ENCODE measurements at places on chromosomes 1 and 21.

DNA sequence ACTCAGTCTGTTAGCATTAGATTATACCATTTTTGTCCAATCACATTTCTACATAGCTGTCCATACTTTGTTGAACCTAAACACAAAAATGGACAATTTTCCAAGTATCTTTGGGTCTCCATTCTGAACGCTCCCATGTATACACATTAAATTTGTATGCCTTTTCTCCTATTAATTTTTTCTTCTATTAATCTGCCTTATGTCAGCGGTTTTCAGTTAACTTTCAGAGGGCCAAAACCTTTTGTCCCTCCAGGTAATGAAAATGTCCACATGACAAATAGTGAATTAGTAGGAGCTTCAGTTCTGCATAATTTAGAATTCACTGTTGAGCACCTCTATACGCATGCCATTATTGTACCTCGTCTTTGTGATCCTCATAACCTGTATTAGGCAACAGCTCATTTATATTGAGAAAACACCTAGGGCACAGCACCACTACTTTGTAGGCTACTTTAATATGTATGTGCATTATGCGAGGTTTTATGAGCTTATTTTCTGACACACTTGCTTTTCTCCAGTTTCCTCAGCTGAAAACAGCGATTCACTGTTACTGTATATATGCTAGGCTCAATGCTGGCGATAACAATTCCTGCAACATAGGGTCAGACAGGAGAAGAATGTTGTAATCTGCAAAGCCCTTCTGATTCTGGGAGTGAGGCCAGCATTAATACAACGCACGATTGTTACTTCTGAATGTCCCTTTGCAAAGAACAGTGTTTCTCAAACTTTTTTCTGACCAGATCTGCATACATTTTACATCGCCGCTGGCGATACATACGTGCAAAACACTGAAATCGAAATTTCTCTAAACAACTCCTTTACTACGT, 1.1 kb upstream of the ABCD3 start:
- DNase-seq, result peak; percentile 52

DNA sequence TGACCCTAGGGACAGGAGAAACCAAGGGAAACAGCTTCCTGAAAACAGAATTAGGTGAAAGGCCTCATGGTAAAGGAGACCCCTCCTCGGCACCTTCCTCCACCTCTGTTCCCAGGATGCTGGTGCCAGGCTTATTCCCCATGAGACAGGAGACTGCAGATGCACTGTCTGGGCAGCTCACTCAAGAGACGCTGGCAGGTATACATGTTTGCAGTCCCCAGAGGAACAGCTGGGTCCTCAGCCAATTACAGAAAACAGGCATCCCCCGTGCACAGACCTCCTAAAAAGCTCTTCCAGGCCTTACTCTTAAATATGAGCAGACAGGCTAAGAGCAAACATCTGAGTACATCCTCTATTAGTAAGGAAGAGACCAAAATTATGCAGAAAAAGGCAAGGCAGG, 6.5 kb downstream of the CCSAP start:
- no peak for DNase-seq

DNA sequence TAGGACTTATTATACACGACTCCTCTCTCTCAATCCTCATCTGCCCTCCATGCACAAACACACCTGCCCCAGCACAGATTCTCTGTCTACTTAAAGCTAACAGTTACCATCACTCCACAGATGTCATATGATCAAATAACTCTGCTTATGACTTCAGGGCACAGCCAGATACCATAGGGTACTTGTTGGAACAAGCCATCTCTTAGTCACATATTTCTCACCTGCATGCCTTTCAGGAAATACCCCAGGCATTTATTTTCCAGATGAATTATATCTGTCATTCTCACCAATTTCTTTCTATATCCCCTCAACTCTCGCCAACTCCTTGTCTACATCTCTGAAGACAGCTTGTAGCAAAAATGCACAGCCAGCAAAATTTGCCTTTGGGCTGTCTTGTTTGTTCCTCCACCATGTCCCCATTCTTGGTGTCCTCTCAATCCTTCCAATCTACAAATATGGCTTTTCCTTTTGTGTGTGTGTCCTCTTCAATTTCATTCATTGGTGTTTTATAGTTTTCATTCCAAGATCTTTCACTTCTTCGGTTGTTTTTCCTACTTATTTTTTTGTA, 353.9 kb upstream of the CAMK1G start:
- no peak for DNase-seq

DNA sequence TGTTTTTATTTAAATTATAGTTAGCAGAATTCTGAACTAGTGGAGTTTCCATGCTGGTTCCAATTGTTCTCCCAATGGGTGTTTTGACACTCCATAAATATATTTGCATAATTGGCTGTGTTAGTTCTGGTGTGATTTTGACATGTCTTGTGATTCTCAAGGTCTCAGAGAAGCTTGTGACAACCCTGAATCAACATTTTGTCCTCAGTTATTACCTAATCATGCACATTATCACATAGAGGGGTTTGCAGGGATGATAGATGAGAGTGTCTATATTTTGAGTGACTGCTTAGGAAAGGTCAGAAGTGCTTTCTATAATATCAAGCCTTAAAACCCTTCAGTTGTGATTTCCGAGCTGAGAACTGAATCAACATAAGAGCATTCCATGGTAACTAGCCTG, 11.5 kb upstream of the KCNK2 start:
- DNase-seq, result no peak

DNA sequence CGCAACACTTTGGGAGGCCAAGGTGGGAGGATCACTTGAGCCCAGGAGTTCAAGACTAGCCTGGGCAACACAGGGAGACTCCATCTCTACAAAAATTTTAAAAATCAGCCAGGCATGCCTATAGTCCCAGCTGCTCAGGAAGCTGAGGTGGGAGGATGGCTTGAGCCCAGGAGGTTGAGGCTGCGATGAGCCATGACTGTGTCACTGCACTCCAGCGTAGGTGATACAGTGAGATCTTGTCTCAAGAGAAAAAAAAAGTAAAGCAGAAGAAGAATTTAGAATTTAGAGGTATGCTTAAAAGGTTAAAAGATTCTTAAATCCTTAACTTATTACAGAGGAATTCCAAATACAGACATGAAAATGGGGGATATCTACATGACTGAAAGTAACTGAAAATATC, 79.5 kb downstream of the SMYD3 start:
- DNase-seq, result no peak

DNA sequence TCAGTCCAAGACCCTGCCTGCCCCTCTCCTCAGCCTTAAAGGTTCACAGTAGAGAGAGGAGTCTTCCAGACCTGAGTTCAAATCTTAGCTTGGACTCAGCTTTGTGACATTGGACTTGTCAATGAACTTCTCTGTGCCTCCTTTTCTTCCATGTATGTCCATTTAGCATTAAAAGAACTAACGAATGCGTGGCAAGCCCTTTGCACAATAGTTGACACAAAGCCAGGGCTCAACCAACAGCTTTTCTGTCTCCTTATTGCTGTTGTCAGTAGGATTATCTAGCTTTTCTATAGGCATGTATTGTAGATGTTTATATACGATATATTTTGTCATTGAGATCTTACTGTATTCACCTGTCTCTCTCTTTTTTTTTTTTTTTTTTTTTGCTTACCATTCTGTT, 450.8 kb downstream of the PTPRU start:
- DNase-seq, result no peak

GRCh38 chr1:224734261-224734935, 118.3 kb downstream of the CNIH3 start:
- no peak for DNase-seq

DNA sequence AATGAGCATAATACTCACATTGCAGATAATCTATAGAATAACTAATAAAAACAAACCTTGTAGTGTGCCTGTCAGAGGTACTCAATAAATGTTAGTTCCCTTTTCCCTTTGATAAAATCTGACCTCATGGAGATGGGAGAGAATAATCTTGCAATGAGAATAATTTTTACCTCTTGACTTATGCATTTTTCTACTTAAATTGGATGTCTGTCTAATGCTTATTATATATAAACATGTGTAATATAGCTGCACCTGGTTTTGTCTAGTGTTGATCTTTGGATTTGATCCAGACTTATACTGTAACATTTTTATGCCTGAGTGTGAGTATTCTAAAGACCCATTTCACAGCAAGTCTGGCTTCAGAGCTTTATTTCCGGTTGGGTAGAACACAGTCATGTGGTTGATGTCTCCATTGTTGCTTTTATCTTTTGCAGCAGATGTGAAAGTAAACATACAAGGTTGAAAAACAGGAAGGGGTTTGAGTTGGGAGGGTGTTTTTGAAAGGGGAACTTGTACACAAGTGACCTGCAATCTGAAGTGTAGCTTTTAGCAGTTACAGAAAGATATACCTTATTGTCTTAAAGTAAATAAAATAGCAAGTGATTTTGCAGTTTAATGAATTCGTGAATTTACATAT, 12.4 kb downstream of the EPB41 start:
- DNase-seq, result no peak

DNA sequence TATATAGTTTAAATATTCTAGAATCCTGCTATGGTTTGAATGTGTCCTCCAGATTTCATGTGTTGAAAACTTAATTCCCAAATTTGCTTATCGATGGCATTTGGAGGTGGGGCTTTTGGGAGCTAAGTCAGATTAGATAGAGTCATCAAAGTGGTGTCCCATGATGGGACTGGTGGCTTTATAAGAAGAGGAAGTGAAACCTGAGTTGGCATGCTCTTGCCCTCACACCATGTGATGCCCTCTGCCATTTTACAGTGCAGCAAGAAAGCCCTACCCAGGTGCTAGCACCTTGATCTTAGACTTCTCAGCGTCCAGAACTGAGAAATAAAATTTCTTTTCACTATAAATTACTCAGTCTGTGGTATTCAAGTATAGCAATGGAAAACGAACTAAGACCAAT, 111.3 kb downstream of the TGFB2 start:
- no peak for DNase-seq

DNA sequence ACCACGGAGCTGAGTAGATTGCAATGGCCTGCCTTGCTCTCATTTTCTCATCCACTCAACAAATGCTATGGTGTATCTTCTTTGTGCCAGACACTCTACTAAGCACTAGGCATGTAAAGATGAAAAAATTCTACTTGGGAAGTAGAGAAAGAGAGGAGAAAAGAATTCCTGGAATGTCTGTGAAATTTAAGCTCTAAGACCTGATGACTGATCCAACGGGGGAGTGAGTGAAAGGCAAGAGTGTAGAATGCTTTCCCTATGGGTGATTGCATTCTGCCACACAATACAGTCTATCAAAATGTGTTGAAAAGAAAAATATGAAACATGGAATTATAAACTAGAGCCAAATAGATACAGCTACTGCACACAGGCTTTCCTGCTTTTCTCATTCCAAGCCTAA, 82.3 kb downstream of the CYYR1 start:
- no peak for DNase-seq

DNA sequence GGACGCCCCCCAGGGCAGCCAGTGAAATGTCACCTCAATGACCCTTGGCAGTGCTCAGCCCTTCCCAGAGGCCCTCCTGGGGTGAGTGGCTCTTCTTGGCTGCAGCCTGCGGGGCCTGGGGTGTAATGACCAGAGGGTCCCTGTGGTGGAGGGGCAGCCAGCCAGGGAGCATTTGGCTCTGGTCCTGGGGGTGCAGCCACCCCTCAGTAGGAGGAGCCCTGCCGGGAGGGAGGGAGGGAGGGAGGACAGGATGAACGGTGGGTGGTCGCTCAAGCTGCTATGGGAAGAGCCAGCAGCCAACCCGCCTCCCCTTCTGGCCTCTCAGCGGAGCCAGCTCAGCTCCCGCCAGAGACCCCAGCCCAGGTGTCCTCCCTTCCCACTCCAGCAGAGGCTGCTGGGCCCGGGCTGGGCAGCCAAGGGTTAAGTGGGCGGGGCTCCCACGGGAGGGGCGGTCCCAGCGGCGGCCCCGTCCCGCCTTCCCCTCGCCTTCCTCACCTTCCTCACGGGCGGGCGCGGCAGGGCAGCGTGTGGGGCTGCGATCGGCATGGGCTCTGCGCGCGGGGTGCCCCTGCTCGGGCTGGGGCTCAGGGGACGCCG, 9.0 kb upstream of the PLCH2 start:
- DNase-seq, result peak; percentile 66

DNA sequence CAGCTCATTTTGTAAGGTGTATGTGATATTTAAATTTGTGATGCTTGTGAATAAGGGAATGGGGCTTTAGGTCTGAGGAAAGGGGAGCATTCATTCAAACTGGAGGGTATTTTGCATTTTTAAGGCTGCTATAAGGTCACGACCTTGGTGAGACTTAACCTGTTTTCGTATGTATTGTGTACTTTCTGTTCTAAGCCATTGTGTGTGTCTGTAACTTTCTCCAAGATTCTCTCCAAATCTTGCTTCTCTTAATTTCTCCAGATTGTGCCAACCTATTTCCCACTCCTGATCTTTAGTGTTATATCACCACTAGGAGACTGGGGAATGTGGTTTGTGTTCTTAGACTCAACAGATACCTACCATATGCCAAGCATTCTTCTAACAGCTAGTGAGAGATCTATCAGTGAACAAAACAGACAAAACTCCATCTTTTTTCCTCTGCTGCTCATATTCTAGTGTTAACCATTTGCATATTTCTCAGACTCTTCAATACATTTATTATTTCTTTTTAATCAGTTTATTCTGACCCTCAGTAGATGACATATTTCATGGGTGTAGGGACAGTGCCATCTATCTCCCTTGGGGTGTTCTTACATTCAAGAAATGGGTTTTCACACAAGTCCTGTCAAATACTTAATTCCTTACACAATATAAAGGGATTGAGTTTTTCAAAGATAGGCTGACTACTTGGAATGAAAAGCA, 27.5 kb downstream of the ATP1B1 start:
- DNase-seq, result no peak

- no peak for DNase-seq
Measured at GRCh38 chr1:44995467-44996238, 9.3 kb upstream of the EIF2B3 start.

DNA sequence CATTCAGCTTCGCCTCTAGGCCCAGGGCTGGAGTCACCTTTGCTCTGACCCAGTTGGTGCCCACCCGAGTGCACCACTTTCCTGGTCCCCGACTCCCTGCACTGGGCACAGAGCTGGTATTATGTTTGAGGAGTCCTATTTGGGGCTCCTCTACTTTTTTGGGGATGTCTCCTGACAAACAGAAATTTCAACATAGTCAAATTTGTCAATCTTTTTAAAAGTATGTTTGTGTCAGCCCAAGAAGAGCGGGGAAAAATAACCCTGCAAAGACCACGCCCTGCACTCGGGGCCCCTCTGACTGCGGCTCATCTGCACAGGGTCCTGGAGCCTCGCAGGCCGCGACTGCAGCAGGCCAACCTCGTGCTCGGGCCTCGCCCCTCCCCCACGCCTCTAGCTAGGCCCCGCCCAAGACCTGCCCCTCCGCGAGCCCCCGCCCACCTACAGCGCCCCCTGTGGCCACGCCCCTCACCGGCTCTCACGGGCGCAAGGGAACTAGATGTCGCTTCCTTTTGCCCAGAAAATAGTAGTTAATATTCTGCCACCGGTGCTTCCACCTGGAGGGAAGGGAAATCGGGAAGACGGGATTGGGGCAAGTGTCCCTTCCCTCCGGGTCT, 11.4 kb downstream of the FAM229A start:
- DNase-seq, result peak; percentile 56

- peak; percentile 51 for DNase-seq
Measured at GRCh38 chr1:155324717-155325602, 4.3 kb downstream of the RUSC1 start.

- DNase-seq, result no peak
Measured at GRCh38 chr1:185644531-185644930, 89.7 kb upstream of the HMCN1 start.
